NCI-H1105 (cell line): ENCODE measurements at places on chromosomes 5 and 9.

- DNase-seq = no peak
Observed at GRCh38 chr5:1281038-1281882, 13.6 kb downstream of the TERT start.

DNA sequence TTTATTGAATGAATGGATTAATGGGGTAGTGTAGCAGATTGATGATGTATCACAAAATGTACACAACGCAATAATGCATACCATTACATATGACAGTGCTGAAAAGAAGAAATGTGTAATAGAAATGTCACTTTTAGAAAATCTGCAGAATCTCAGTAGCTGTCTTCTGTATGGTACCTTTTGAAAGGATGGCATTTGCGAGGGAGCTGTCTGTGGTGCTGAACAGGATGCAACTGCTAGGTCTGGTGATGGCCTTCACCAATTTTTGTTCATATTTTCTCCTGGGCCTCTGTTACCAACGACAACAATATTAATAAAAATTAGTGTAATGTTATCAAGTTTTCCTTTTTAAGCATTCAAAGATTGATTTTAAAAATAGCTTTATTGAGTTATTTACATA lies 36.2 kb upstream of the OTULIN start:
- DNase-seq = no peak

DNA sequence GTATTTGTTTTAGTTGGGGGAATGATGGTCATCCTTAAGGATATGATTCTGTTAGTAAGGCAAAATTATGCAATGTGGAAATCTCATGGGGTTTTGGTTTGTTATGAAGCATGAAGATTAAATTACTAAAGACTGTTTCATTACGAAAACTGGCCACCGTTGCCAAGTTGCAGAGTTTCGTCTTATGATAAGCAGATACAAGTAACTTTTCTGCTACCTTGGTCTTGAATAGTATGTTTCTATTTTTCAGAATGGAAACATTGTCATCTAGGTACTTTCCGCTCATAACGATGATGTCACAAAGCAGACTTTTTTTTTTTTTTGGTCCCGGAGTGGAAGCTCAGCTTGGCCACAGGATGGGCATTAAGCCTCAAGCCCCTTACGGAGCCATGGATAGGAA lies 4.2 kb downstream of the CCNI2 start:
- no peak for DNase-seq

- DNase-seq = no peak
Observed at GRCh38 chr5:66639037-66639436, 42.8 kb downstream of the MAST4 start.

- no peak for DNase-seq
Observed at GRCh38 chr5:150111122-150111521, 24.8 kb upstream of the CSF1R start.

GRCh38 chr9:109574061-109574882 lies 76.2 kb upstream of the PTPN3 start:
- DNase-seq = peak; percentile 71

DNA sequence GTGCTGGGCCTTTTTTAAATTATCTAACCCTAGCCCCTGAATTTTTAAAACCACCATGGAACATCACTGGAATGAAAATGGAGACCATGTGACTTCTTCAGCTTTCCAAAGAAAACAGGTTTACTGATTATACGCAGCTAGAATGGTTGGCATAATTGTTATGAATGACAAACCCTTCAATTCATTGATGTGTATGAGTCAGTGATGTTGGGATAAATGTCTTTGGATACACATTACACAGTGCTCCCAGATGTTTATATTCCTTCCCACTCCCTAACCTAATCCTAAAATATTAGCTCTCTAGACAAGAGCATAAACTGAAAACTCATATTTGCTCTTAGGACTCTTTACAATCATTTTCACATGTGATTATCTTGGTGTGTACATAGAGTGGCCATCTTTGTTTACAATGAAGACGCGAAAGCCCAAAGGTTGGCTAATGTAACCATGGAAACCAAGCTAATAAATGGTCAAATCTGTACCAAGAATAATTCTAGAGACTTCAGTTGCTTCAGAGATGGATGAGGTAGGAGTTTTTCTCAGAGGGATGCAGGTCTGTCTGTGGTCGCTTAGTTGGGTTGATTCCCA lies 131.2 kb upstream of the HMHB1 start:
- DNase-seq = no peak

- no peak for DNase-seq
Observed at GRCh38 chr9:114884787-114885452, 45.5 kb downstream of the TNFSF8 start.

- DNase-seq = no peak
Observed at GRCh38 chr9:4704129-4704528, 24.8 kb downstream of the CDC37L1 start.

- DNase-seq = no peak
Observed at GRCh38 chr5:34822956-34823715, 15.8 kb upstream of the TTC23L start.
